ENCODE measurements at places on chromosomes 12 and 14. TPM values are rescaled to one million over a fixed set of nuclear protein-coding genes. Genes with fewer than 3 reads are reported as not detected.

DNA sequence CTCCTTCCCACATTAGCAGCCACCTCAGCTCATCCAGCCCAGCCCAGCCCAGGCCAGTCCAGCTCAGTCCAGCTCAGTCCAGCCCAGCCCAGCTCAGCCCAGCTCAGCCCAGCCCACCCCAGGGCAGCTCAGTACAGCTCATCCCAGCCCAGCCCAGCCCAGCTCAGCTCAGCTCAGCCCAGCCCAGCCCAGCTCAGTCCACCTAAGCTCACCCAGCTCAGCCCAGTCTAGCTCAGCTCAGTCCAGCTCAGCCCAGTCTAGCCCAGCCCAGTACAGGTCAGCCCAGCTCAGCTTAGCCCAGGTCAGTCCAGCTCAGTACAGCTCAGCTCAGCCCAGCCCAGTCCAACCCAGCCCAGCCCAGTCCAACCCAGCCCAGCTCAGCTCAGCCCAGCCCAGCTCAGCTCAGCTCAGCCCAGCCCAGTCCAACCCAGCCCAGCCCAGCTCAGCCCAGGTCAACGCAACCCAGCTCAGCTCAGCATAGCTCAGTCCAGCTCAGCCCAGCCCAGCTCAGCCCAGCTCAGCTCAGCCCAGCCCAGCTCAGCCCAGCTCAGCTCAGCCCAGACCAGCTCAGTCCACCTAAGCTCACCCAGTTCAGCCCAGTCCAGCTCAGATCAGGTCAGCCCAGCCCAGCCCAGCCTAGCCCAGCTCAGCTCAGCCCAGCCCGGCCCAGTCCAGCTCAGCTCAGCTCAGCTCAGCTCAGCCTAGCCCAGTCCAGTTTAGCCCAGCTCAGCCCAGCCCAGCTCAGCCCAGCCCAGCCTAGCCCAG, 63.0 kb downstream of the TMEM121 start:
- no peak for DNase-seq

Gene EXOC3L4
- total RNA-seq, result 13.5 TPM

- DNase-seq, result no peak
These were observed 1322.3 kb upstream of the SEL1L start for GRCh38 chr14:82855912-82856391.

Gene DPPA3
- not detected for total RNA-seq

DNA sequence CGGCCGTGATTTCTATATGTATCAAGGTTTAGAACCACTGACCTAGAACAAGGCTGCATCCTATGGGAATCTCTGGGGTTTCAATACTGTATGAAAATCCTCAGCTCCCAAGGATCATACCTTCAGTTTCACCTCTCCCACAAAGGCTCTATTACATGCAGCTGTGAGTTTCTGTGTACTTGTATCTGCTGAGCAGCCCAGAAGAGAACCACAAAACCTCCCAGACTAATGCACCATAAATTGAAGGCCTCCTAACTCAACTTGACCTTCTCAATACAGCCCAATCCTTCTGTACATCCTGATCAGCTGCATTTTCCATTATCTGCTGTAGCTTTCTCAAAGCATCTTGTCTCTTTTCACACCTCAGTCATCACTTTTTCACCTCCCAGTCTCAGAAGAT, 5.4 kb upstream of the KCNH5 start:
- no peak for DNase-seq

- DNase-seq, result no peak
These were observed 3.2 kb downstream of the PGF start for GRCh38 chr14:74952180-74952665.

Gene IAPP
- not detected for total RNA-seq

DNA sequence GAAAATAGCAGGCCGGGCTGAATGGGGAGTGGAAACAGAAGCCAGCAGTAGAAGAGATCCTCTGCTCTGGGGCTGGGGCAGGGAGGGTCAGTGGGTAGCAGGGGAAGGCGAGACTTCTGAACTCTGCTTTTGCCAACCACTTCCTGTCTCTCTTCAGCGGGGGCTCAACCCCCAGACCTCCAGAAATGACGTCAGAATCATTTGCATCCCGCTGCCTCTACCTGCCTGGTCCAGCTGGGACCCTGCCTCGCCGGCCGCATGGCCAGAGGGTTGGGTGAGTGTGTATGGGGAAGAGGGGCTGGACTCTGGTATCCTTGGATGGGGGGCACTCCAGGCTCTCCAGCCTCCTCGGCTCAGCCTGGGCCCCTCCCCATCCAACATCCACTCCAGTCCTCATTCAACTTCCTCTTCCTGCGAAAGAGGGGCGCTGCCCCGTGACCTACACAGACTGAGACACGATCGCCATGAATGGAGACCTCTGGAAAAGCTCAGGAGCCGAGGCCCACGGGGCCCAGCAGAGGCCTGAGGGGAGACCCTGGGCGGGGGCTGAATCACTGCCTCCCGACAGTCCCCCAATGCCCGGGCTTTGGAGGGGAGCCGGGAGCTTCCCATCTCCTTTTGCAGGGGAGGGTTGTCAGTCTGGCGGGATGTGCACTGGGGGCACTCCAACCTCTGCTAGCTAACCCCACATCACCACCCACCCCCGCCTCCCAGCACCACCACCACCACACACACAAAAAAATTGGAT, 458 bp upstream of the HOXC4 start:
- DNase-seq, result no peak

GRCh38 chr14:77212097-77212870, 30.7 kb downstream of the TMEM63C start:
- DNase-seq, result no peak

- no peak for DNase-seq
These were observed 71.8 kb downstream of the TTLL5 start for GRCh38 chr14:75732888-75733287.

Gene ADAM20
- total RNA-seq, result 0.34 TPM

DNA sequence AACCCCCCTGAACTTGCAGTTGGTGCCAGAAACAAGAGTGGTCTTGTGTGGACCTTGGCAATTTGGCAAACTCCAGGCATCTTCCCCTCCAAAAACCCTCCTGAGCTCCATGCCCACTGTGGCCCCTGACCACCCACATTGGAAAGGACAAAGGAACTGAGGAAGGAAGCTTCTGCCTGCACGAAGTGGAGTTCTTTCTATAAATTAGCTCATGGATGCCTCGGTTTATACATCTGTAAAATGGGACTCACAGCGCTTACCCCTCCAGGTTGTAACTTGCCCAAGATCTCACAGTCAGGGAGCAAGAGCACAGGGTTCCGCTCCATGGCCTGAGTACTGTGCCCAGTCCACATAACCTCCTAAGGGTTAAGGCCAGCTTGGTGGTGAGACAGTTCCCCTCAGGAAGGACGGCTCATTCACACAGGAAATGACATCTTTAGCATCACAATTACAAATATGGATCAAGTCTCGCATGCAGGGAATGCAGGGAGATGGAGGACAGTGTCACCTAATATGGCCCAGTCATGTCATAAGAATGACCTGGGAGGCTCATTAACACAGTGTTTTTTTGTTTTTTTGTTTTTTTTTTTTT, 66.6 kb downstream of the CLMN start:
- no peak for DNase-seq

- no peak for DNase-seq
These were observed 246.0 kb upstream of the DAAM1 start for GRCh38 chr14:58942516-58942915.

Gene FAIM2
- 2.3 TPM for total RNA-seq

DNA sequence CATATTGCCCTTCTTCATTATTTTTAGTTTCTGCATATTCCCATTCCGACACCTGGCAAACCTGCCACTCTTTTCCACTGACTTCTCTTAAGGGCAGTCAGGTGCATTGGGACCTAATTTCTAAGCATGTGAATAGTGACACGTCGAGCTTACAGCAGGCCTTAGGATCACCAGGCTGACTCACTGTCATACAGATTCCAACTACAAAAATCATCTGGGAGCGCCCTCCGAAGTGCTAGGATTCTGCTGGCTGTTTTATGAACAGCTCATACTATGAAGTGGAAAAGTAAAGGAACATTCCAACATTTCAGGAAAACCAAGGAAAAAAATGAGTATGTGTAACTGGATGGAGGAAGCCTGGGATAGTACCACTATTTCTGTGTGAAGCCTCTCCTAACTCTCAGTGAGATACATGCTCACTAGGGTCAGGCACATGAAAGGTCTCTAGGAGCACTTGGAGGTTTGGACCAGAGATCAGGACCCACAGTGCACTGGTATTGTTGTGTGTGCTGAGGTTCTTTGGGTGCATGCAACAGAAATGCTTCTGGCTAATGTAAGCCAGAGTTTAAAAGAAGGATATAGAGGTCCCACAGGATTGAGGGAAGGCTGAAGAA, 257.4 kb downstream of the ZFP36L1 start:
- DNase-seq, result no peak

Gene HOXC12
- total RNA-seq, result not detected

Gene GLT8D2
- total RNA-seq, result 1.9 TPM

- DNase-seq, result no peak
These were observed 27.9 kb downstream of the TMEM30B start for GRCh38 chr14:61253064-61253738.

Gene SLCO1A2
- total RNA-seq, result not detected

- no peak for DNase-seq
These were observed 63.9 kb downstream of the APAF1 start for GRCh38 chr12:98709022-98709421.

Gene PRH2
- total RNA-seq, result not detected

Gene EID3
- 2.5 TPM for total RNA-seq

- DNase-seq, result no peak
These were observed 12.9 kb downstream of the PRKCH start for GRCh38 chr14:61334197-61334701.

Gene C12orf60
- 0.31 TPM for total RNA-seq

GRCh38 chr14:102278631-102278935, 26.4 kb downstream of the MOK start:
- DNase-seq, result no peak

Gene OAS2
- 3.2 TPM for total RNA-seq

Gene RNASE3
- not detected for total RNA-seq

Gene TSHR
- total RNA-seq, result not detected

Gene HOXC5
- not detected for total RNA-seq

- DNase-seq, result no peak
These were observed 9.2 kb downstream of the NOS1 start for GRCh38 chr12:117352206-117352605.

Gene SMOC1
- total RNA-seq, result 0.55 TPM

Gene PLA2G1B
- not detected for total RNA-seq

Gene OTOGL
- not detected for total RNA-seq

Gene SYNDIG1L
- not detected for total RNA-seq

GRCh38 chr12:6038160-6038559, 86.3 kb downstream of the VWF start:
- DNase-seq, result peak; percentile 46

Gene BICDL1
- 9.1 TPM for total RNA-seq

DNA sequence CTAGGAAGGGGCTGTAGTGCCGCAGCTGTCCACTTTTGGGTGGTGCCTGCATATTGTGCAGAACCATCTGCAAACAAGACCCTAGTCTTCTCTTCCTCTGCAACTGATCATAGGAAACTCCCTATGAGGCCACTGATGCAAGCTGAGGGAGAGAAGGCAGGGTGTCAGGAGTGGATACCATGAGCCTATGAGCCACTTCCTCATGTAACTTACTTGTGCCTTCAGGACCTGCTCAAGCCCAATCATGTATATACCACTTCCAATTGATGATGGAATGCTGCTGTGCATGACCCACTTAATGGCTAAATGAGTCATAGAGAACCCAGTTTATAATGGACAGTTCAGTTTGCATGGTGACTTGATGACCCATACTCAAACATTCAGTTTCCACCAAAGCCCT, 107.9 kb downstream of the ALG10B start:
- no peak for DNase-seq

Gene CCDC175
- 0.79 TPM for total RNA-seq

Gene GABARAPL1
- total RNA-seq, result 25.2 TPM

DNA sequence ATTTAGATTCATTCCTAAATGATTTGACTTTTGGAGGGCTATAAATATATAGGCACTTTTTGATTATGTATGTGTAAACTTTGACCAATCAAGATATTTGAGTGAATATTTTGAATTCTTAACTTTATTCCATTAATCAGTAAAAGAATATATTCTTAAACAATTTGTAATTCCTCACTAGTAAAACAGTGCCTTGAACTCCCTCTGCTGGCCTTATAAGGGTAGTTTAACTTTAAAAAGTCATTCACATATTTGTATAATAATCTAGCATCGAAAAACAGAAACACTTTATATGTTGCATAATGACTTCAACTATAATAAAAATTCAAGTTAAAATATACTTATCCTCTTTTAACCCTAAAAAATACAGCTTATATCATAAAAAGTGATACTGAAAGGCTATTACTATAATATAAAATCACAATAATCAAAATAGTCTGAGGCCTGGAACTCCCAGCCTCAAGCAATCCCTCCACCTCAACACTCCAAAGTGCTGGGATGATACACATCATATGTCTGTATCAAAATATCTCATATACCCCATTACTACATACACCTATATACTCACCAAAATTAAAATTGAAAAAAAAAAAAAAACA, 31.2 kb downstream of the CCDC59 start:
- DNase-seq, result no peak

DNA sequence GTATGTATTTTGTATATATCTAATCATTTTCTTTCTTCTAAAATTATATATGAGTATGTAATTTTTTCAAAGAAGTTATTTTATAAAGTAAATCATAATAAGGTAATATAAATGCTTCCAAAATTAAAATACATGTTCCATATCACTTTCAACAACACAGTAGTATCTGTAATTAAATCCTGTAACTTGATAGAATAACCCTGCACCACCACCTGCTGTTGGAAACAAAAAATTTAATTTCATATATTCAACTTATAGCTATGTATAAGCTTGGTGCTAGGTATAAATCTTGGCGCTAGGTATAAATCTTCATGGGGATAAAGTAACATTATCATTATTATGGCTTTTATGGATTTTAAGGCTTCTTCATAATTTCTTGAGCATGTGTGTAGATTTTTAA, 149.7 kb upstream of the DCN start:
- DNase-seq, result no peak

DNA sequence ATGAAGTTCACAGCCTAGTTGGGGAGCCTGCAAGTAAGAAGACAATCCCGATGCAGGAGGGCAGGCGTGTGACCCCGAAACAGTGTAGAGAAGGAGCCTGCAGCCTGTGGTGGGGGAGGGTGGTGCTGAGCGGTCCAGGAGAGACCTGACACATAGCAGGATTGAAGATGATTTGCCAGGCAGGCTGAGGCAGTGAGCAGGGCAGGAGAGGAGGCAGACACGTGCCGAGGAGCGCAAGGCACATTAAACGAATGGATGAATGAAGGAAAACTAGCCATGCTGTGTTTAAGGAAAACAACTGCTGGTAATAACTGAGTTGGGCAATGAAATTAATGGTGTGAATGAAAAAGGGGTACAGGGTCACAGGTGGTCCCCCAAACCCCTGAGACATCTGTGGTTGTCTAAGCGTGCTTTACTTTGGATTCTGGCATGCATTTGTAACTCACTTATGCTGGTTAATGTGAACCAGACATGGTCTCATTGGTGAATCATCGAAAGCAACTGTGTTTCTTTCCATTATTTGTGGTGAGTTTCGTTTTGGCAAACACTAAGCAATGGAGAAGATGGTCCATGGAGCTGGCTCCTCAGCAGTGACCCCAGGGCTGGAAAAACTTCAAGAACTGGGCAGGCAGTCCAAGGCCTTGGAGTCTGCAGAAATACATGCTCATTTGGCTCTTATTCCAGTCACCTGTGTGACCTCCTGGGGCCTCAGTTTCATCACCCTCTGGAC, 96.9 kb upstream of the EVL start:
- no peak for DNase-seq

Measured in left colon (tissue), 2 donors.